ENCODE measurements at places on chromosomes 6 and 20.

DNA sequence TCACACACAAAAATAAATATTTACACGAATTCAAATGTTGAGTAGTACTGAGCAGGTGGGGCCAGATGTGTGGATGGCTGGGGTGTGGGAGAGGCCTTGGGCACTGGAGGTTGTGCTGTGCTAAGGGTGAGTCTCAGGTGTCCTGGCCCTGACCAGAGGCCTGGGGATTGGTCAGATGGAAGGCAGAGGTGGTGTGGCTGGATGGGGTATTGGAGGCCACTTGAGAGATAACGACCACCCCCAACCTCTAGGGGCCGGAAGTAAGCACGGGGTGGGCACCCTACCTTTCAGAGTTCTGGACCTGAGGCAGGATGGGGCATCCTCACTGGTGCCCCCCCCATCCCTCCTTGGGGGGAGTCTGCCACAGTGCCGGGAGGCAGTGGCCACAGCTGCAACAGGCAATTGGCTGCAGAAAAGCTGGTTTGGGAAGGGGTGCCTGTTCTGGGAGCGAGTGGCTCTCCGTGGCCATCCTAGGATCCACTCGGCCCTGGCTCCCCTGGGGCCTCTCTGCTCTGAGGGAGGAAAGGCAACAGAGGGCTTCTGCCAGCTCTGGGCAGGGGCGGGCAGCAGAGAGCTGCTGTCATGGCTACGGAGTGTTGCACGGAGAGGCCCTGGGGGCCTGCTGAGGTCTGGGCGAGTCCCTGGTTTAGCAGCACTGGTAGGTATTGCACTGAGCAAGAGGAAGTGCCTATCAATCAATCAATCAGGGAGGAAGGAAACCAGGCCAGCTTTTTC lies 87.6 kb downstream of the ASXL1 start:
- DNase-seq = no peak

GRCh38 chr20:59421089-59421488 lies 120.7 kb downstream of the EDN3 start:
- DNase-seq = no peak

DNA sequence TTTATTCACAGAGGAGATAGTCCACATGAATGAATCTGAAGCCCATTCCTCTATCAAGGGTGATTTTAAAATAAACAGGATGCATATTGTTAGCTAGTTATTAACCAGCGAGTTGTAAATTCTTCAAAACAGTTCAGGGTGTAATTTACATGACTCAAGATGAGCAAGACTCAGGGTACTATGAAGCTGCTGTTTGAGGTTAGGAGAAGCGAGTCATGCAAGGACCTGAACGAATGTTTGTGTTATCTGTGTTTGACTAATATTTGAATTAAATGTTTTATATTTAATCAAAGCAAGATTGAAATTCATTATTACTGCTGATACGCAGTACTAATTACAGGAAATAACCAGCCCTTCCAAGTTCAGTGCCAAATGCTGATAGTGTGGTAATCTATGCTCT lies 191.1 kb downstream of the SAMD5 start:
- no peak for DNase-seq

DNA sequence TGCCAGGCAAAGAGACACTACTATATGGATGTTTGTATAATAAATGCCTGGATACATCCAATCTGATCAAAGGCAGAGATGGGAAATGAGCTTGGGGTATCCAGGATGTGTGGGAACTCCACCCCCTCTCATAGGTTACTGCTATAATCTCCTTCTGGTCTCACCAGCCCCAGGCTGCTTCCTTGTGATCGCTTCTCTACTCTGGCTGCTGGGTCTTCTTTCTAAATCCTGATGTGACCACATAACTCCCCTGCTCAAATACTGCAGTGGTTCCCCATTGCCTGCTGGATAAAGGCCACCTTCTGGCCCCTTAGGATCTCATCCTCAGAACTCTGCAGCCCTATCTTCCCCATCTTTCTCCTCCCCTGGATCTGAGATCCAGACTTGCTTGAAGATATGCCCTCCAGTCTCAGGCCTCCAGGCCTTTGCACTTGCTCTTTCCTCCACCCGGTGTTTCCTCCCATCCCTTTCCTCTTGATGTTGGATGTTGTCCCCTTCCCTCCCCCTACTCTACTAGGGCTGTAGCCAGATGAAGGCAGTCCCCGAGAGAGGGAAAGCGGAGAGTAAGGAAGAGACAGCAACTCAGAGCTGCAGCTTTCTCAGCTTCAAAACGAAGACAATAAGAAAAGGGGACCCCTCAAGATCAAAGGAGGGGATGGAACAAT lies 828 bp upstream of the XKR7 start:
- no peak for DNase-seq

Measured in NCI-H774 (cell line).